ENCODE measurements at places on chromosomes 2 and 18. TPM values are rescaled to one million over a fixed set of nuclear protein-coding genes. Genes with fewer than 3 reads are reported as not detected.

Gene STAM2
- total RNA-seq = 32.2 TPM

Gene COL3A1
- total RNA-seq = 13.4 TPM

Gene MATN3
- 7.6 TPM for total RNA-seq

Gene SGPP2
- total RNA-seq = 29.1 TPM

- no peak for DNase-seq
Measured at GRCh38 chr2:38740851-38741731, 10.1 kb downstream of the SRSF7 start.

DNA sequence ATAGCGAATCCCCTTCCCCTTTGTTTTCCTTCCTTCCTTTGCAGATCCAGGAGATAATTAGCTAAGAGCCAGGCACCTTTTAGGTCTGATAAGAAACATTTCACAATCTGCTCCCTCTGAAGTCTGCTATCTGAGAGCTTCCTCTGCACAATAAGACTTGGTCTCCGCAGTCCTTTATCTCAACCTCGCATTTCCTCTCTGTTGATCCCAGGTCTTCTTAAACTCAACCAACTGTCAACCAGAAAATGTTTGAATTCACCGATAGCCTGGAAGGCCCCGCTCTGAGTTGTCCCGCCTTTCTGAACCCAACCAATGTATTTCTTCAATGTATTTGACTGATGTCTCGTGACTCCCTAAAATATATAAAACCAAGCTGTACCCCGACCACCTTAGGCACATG lies 78.4 kb upstream of the CTDP1 start:
- no peak for DNase-seq

- DNase-seq = no peak
Measured at GRCh38 chr18:4248686-4249085, 206.4 kb downstream of the DLGAP1 start.

DNA sequence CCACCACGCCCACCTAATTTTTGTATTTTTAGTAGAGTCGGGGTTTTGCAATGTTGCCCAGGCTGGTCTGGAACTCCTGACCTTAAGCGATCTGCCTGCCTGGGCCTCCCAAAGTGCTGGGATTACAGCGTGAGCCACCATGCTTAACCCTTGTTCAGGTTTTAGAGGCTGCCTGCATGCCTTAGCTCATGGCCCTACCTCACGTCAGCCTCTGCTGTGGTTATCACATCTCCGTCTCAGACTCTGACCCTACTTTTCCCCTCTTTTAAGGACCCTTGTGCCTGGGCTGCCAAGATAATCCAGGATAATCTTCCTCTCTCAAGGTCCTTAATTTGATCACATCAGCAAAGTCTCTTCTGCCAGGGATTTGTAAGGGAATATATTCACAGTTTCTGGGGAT lies 98.2 kb upstream of the PMAIP1 start:
- DNase-seq = no peak

- no peak for DNase-seq
Measured at GRCh38 chr2:1701020-1701419, 43.3 kb downstream of the PXDN start.

DNA sequence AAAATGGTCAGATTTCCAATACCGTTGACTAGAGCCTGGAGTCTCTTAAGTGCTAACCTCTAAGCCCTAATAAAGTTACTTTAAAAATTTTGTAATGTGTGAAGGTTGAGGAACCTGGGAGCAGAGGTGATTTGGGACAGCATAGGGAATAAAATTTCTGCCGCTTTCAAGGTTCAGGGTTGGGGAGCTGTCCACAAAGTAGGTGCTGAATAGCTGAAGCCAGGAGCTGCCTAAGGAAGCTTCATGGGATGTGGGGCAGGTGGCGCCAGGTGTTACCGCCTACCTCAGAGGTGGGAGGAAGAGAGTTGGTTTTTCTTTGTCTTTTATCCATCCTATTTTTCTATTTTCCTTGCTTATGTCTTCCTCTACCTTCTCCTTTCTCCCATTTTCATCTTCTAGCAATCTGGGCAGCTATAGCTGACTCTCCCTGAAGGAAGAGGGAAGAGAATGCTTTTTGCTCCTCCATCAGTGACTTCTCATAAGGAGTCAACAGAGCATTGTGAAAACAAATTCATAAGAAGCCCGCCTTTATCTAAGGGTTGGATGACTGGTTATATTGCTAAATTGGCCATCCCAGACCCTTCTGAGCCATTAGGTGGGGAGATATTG lies 178.7 kb downstream of the CLIP4 start:
- DNase-seq = no peak

DNA sequence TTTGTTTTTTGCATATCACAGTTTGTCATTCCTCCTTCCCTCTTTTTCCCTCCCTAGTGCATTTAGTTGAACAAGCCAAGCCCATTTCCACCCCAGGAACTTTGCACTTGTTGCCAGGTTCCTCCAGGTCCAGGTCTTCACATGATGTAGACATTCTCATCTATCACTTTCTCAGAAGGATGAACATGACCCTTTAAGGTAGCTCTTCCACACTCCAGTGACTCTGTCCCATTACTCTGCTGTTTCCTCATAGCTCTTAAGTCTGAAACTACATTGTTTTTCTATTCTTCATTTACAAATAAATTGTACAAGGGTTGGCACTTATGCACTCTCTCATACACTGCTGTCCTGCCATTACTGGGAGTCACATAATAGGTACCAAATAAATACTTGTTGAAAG lies 6.1 kb downstream of the KYNU start:
- no peak for DNase-seq

DNA sequence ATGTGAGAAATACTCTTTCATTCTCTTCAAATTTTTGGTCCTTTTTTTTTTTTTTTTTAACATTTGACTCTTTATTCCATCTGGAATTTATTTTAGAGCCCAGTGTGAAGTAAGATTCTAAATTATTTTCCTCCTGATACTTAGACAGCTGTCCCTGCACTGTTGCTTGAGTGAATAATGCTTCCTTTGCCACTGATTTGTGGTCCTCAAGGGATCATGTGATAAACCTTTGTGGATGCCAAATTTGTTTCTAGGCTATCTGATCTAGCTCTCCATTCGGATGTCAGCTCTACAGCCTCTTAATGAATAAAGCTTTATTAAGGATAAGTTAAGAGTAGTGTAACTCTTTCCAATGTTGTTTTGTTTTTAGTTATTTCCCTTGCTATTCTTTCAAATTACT lies 142.3 kb downstream of the SMAD7 start:
- DNase-seq = no peak

DNA sequence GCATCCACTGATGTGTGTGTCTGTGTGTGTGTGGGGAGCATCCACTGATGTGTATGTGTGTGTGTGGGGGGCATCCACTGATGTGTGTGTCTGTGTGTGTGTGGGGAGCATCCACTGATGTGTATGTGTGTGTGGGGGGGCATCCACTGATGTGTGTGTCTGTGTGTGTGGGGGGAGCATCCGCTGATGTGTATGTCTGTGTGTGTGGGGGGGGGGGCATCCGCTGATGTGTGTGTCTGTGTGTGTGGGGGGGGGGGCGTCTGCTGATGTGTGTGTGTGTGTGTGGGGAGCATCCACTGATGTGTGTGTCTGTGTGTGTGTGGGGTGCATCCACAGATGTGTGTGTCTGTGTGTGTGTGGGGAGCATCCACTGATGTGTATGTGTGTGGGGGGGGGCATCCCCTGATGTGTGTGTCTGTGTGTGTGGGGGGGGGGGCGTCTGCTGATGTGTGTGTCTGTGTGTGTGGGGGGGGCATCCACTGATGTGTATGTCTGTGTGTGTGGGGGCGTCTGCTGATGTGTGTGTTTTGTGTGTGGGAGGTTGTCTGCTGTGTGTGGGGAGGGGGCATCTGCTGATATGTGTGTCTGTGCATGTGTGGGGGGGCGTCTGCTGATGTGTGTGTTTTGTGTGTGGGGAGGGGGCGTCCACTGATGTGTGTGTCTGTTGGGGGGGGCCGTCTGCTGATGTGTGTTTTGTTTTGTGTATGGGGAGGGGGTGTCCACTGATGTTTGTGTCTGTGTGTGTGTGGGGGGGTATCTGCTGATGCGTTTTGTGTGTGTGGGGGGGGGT lies 125.9 kb downstream of the NFATC1 start:
- DNase-seq = no peak

- DNase-seq = no peak
Measured at GRCh38 chr2:113784823-113785744, 28.6 kb upstream of the SLC35F5 start.

- no peak for DNase-seq
Measured at GRCh38 chr18:25495606-25496005, 143.6 kb upstream of the ZNF521 start.

- no peak for DNase-seq
Measured at GRCh38 chr18:78873926-78874500, 105.6 kb upstream of the SALL3 start.

- no peak for DNase-seq
Measured at GRCh38 chr2:192286093-192286701, 91.5 kb upstream of the TMEFF2 start.

DNA sequence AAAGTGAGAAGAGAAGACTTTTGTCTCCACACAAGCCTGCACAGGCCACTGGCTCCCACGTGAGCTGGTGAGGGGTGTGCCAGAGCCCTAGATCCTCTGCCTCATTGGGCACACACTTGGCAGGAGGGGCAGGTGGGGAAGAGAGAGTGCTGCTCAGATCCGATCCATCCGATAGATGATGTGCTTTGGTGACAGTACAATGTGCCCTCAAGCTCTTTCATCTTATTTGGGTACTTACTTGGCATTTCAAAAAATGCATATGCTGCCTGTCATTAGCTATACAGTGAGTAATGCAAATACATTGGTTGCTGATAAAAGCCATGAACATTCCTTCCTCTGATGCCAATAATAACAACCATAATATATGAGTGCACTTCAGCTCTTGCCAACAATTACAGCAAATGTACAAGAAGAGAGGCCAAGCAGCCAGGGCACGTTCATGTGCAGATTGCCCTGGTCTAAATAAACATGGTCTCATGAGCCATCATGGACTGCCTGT lies 255.3 kb downstream of the VAPA start:
- no peak for DNase-seq

DNA sequence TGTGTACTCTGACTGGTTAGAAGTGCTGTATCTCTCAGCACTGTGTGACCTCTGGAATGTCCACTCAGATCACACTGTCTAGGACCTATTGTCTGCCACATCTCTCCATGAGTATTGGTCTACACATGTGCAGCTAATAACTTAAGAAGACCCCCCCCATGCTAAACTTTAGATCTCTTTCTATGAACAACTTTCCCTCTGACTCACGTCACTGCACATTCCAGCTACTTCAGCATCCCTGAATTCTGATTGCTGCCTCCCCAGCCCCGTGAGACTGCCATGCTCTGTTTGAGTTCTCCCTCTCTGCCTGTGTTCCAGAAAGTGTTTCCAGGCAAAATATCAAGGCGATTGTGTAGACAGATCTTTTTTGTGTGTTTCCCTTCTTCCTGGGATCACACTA lies 41.8 kb downstream of the RAPGEF4 start:
- no peak for DNase-seq

- peak; percentile 99 for DNase-seq
Measured at GRCh38 chr18:9673296-9674251, 34.5 kb upstream of the RAB31 start.

Measured in kidney epithelial cell (primary cell).